ENCODE measurements at places on chromosomes 2 and 18.

DNA sequence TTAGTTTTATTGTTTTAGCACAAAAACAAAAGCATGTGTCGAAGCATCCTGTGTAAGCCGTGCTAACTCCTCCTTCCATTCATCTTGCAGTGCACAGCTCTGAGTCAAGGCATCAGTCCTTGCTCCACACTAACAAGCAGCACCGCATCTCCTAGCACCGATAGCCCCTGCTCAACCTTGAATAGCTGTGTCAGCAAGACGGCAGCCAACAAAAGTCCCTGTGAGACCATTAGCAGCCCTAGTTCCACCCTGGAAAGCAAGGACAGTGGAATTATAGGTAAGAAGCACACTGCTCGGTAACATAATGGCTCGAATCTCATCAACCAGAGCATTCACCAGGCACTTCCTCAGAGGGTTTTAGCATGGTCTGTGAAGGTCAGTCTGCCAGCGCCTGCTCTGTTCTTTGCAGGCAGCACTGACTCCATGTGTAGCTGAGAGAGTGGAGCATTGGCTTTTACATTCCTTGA, 136.2 kb downstream of the WDSUB1 start:
- DNase-seq: no peak

GRCh38 chr2:114056294-114057143, 166.6 kb downstream of the ACTR3 start:
- DNase-seq: no peak

GRCh38 chr2:234075518-234075915, 25.0 kb downstream of the SPP2 start:
- no peak for DNase-seq

- no peak for DNase-seq
Measured at GRCh38 chr2:37851428-37851827, 73.7 kb upstream of the RMDN2 start.

- peak; percentile 5 for DNase-seq
Measured at GRCh38 chr2:149715005-149715592, 127.5 kb upstream of the MMADHC start.

GRCh38 chr2:58976375-58977071, 735.4 kb upstream of the FANCL start:
- no peak for DNase-seq

GRCh38 chr18:79540161-79540903, 139.3 kb upstream of the CTDP1 start:
- no peak for DNase-seq

- DNase-seq: no peak
Measured at GRCh38 chr2:232731470-232731869, 34.3 kb downstream of the GIGYF2 start.

- DNase-seq: peak; percentile 1
Measured at GRCh38 chr2:18149660-18150246, 271.3 kb downstream of the KCNS3 start.

GRCh38 chr18:69897397-69898108, 50.1 kb downstream of the CD226 start:
- DNase-seq: peak; percentile 23

GRCh38 chr2:54394392-54394791, 61.7 kb upstream of the SPTBN1 start:
- no peak for DNase-seq

- no peak for DNase-seq
Measured at GRCh38 chr18:65721619-65722018, 29.2 kb upstream of the CDH7 start.

DNA sequence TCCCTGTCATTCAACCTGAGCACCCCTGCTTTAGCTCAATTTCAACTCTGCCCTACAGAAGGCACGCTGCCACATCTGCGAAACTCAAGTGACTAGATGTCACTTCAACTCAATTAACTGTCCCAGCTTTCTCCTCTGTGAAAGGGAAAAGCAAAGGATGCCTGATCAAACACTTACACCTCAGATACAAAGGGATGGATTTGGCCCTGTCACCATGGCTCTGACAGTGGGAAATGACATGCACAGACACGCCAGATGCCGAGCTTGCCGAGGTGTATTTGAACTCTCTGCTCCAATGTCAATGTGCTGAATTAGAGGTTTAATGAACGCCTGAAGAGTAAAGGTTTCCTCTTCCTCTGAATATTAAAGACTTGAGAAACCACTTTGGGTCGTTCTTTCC, 481.1 kb downstream of the CBLN2 start:
- DNase-seq: no peak

- no peak for DNase-seq
Measured at GRCh38 chr2:171789956-171790355, 102.7 kb downstream of the DYNC1I2 start.

GRCh38 chr2:131426727-131427126, 49.2 kb upstream of the TUBA3D start:
- DNase-seq: no peak

- no peak for DNase-seq
Measured at GRCh38 chr18:21366896-21367295, 124.9 kb downstream of the GREB1L start.

GRCh38 chr2:110713513-110714362, 18.6 kb upstream of the ACOXL start:
- DNase-seq: no peak

DNA sequence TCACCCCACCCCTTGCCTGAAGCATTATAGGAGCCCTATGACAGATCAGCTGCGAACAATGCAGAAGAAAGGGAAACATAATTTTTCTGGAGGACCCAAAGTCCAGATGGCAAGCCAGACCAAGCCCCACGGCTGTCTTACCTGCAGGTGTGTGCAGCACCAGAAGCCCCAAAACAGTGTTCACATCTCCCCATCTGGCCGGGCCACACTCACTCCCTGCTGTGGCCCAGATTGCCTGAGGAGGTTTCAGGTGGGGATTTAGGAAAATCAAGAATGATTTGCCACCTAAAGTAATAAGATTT, 11.7 kb upstream of the STK17B start:
- no peak for DNase-seq

- no peak for DNase-seq
Measured at GRCh38 chr18:8413751-8414150, 195.5 kb upstream of the RAB12 start.

- no peak for DNase-seq
Measured at GRCh38 chr2:106827158-106827557, 58.8 kb downstream of the ST6GAL2 start.

DNA sequence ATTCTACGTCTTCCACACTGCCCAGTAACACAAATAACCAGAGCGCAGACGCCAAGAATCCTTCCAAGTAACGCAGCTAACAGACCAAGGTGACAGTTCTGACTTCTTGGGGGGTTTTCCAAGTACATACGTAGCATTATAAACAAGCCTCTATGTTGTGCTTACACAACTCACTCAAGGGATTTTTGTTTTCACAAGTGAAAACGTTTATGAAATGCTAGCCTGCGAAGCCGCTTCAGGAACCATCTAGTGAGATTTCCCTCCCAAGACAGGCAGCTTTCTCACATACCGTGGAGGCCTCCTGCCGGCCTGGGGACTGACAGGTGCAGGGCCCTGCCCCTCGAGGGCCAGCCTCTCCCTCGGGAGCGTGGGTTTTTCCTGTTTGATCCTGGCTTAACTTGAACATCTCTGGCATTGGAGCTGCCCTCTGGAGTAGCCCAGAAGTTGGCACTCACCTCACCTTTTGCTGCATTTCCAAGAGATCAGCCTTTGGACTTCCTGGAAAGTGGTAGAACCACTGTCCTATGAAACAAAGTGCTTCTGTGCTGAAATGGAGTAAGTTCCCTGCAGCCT, 151.1 kb downstream of the MBP start:
- no peak for DNase-seq

- DNase-seq: no peak
Measured at GRCh38 chr2:5064687-5065086, 627.5 kb upstream of the SOX11 start.

- DNase-seq: peak; percentile 16
Measured at GRCh38 chr18:51361130-51361860, 163.8 kb upstream of the MEX3C start.

DNA sequence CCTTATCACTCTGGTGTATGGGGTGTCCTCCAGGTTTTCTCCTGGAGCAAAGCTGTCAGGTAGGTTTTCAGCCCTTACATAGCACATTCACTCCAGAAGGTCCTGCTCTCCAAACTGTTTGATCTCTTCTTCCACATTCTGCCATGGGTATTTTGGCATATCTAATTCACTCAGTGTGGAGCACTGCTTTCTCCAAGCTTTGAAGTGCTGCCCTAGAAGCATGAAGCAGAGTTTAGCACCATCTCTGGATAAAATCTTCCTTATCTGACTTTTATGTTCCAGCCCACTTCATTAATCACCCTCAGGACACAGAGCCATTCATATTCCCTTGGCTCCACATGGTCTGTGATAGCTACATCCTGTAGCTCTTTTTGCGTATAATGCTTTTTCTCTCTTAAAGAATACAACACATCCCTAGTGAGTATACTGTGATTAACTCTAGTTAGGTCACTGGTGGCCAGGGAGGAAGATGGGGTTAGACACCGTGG, 56.7 kb upstream of the ARHGAP28 start:
- no peak for DNase-seq

GRCh38 chr2:170991398-170992182, 62.5 kb downstream of the GORASP2 start:
- DNase-seq: no peak

DNA sequence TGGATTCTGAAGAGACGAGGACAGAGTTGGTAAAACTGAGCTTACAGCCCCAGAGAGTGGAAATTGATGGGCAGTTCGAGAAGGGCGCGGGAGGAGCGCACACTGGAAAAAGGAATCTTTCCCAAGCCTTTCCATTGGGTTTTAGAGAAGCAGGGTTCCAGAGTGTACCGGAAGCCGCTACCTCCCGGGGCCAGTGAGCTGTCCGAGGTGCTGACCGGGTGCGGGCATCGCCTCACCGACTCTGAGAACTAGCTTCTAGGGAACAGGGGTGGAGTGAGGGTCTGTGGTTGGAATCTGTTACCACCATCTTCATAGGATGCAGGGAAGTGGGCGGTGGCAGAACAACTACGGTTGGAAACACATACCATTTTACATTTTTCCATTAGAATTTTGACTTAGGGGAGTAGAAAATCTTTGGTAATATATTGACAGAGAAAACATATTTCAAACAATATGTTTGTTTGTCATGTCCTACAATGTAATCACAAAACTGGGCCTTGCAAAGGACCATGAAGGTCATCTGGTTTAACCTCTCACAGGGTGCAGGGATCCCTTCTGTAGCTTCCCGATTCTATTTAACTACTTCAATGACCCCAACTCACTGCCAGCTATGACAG, 724 bp downstream of the NMS start:
- no peak for DNase-seq

DNA sequence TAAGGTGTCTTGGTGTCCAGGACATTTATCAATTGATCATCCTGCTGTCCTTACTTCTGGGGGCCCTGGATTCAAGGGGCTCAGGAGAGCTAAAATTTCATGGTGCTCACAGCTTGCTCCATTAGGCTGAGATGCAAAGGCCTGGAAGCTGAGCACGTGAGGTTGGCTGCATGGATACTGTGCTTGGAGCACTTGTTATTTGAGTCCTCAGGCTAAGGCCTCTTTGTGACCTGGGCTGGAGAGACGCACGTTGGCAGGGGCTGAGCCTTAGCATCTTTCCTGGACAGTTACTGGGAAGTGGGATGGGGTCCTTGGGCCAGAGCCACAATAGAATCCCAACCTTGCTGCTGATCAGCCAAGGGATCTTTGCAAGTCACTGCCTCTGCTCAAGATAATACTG, 151.2 kb upstream of the HS6ST1 start:
- no peak for DNase-seq

DNA sequence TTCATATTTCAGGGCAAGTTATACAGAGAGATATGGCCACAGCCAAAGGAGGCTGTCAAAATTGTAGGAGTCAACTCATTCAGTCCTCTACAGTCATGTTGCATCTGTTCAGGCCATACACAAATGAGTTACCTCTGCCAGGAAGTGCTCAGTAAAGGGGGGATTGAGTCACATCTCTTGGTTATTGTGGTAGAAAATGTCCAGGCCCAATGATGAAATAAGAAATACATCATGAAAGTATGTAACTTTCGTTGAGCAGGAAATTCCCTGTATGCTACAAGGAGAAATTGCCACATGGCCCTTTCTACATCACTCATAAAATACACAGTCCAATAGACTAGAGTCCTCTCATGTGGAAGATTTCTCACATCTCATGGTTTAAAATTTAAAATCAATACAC, 103.9 kb upstream of the COL3A1 start:
- no peak for DNase-seq

GRCh38 chr2:75563591-75563990, 2.9 kb upstream of the EVA1A start:
- DNase-seq: no peak

GRCh38 chr2:9979977-9980376, 28.5 kb downstream of the GRHL1 start:
- no peak for DNase-seq

GRCh38 chr2:142668420-142668819, 209.0 kb upstream of the KYNU start:
- no peak for DNase-seq

DNA sequence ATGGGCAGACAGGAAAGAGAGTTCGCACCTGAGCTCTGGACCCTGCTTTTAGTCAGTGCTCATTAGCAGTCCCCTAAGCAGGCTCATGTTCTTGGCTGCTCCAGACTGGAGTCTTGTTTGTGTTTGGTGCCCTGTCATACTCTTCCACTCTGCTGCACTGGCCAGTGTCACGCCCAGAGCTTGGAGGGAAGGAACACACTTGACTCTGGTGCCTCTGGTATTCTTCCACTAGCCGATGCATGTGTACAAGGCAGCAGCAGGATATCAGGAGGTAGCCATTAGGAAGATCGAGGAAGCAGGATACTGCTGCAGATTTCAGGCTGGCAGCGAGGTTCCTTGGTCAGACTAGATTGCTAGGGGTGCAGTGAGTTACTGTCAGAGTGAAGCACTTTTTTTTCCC, 81.4 kb upstream of the B3GNT2 start:
- DNase-seq: no peak

GRCh38 chr18:499776-500631, 497 bp downstream of the COLEC12 start:
- DNase-seq: no peak

DNA sequence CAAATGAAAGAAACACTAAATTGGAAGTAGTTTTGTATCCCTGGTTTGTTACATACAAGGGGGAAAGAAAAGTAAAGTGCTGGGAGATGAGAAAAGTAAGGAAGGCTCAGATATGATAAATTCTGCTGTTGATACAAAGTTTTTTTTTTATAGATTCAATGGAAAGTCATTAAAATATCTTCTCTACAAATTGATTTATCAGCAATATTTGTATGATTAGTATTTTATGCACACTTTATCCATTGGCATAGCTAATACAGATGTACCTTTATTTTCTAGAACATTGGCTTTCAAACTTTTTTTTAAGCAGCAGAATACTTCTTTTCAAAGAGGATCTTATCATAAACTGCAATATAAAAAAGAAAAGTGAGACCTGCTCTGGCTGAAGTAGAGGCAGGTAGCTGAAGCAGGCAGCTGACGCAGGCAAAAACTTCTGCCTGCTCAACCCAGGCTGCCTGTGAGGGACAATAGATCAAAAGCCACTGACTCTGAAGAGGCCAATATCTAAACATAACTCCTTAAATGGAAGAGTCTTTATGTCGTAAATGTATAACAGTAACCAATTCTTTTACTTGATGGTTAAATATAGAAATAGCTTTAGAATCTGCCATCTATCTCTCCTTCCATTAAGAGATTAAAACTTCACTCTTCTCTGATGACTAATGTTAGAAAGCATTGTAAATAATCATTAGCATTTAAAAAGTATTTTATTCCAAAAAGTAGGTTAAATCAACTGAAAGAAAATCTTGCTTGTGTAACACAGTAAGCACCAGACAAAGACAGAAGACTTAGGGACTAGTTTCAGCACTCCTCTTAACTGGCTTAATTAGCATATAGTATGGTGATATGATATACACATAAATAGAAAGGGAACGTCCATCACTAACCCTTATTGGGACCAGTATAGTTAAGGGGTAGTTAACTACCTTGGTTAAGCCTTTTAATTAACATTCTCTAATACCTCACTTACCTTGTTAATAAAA, 174.2 kb downstream of the SLC39A10 start:
- no peak for DNase-seq

Measured in GDM1 (cell line).